Activated CD4-positive, alpha-beta T cell treated with anti-CD3 and anti-CD28 coated beads, Interleukin-2, amount 50 U/mL, for 4 hours (primary cell): ENCODE measurements at places on chromosomes 13 and 19.

DNA sequence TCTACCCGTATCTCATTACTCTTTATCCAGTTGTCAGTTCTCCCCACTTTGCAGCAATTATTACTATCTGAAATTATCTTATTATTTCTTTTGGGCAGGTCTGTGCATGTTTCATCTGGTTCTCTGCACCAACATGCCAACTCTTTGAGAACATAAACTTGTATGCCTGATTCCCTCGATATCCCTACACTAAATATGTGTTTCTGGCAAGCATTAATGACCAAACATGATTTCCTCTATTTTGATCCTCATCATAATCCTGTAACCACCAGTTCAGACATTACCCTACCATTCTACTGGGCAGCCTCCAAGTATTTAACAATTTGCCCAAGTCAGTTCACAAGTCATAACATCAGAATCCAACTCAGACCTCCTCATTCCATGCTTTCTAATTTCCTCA lies 426.1 kb downstream of the FOXO1 start:
- no peak for DNase-seq

GRCh38 chr19:45275370-45275971 lies 24.4 kb downstream of the MARK4 start:
- DNase-seq: no peak

- DNase-seq: no peak
These were observed 19.9 kb downstream of the POMP start for GRCh38 chr13:28678809-28679208.

DNA sequence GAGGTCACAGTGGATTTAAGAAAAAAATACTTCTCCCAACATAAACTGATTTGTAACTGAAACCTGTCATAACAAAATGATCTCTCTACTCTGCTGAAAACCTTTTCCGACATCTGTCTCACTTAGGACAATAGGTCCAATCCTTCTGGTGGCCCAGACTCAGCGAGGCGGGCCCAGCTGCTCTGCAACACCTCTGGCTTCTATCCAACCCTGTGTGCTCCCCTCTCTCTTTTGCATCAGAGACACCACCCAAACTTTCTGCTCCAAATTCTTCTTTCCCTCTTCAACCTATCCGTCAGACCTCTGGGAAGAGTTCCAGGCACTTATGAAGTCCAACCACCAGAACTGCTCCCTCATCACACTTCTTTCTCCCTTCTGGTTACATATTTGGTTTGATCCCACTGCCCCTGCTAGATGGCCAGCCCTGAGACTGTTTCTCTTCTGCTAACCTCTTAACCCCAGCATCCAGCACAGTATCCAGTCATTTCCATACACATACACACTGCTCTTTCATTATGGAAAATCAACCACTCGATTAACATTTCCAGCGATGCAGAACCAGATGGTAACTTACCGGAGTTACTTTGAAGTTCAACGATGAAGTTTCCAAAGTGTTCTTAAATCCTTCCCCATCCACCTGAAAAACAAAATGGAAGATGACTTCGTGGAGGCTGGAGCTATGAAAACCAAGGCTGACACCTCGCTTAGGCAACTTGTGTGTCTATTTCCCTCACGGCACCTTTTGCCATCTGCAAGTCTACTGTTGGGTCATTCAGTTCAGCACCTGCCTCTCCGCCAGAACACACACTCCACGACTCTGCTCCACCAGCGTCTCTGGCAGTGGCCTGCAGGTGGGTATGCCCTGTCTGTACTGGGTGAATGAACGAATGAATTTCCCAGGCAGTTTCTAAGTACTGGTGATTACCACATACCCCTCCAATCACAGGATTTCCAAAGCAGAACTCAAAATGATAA lies 9.4 kb downstream of the SAFB2 start:
- no peak for DNase-seq

DNA sequence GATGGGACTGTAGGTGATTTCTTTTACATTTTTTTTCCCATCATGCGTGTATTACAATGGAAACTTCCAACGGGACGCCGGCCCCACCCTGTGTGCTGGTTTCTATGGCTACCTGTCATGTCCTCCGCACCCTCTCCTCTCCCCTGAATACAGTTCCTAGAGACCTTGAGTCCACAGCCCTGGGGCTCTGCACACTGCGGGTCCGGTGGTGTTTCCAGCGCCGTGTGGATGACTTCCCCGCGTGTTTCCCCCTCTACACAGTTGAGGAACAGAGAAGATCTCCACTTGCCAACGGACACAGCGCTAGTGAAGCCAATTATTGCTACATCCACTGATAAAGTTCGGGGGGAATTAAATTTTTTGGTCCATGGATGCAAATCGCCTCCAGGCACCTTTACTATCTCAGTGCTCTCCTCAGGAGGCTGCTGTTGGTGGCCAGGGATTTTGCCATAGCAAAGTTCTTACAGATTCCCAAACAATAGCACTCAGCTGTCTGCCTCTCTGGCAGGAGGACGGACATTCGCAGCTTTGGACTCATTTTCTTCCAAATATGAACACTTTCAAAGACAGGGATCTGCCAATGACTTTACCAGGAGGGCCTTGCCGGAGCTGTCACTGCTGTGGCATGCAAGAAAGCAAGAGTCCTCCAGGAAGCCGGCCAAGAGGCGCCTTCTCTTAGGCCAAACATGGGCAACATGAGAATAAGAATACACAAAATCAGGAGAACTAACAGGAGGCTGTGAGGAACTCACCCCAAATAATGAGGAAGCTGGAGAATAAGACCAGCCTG lies 39.3 kb upstream of the GAS6 start:
- no peak for DNase-seq

DNA sequence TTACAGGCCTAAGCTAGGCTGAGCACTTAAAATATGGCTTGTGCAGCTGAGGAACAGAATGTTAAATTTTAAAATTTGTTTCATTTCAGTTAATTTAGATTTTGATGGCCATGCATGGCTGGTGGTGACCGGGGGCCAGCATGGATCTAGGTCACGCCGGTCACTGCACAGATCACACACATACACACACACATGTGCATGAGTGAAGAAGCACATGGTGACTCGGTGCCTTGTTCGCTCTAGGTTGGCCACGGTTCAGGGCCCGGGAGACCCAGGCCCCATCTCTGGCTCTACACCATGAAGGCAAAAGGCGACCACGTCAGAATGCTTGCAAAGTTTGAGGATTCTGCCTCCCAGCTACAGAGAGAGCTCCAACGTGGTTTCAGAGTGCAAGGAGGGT lies 28.0 kb downstream of the ZFR2 start:
- no peak for DNase-seq

- no peak for DNase-seq
These were observed 933 bp downstream of the TFPT start for GRCh38 chr19:54114340-54115108.
